Adrenal gland (tissue), 19 donors: ENCODE measurements at places on chromosomes 5 and 9. TPM values are rescaled to one million over a fixed set of nuclear protein-coding genes. Genes with fewer than 3 reads are reported as not detected.

DNA sequence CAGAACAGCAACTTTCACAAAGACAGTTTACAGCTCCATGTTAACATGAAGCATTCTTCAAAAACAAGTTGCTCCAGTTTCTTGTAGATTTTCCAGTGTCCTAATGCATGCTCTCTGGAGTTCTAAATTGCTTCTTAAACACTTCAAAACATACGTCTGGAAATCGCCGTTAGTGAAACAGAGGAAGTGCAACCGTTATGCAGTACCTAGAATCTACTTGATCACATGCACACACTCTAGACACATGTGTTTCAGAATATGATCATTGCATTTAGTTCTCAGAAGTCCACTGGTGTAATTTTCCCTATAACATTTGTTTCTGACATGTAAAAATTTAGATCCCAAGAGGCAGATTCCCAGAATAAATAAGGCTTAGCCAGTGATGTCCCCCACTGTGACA lies 41.1 kb upstream of the RUFY1 start:
- no peak overlapping the region for H3K4me3 ChIP-seq
- no peaks in the 10 kb centered on the region for H3K4me1 ChIP-seq
- no peak overlapping the region for H3K27ac ChIP-seq
- H3K36me3 ChIP-seq: no peaks in the 10 kb centered on the region

The C5 gene
- 2.9 TPM for total RNA-seq

The IL11RA gene
- total RNA-seq: 9.8 TPM

DNA sequence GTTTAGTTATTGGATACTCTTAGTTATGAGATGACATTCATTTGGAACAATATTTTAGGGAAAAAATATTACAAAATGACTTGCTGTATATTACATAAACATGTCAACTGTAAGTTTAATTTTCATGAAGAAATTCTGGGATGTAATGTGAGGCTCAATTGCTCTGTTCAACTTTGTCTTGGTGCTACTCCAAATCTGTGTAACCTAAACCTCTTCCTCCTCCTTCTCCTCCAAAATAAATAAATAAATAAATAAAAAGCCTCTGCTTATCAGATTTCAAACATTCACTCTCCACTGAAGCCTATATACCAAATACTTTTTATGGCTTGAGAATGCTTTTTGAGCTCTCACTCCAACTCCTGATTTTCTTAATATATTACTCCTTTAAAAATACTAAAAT lies 27.7 kb downstream of the ACTBL2 start:
- no peaks in the 10 kb centered on the region for H3K36me3 ChIP-seq
- H3K4me1 ChIP-seq: no peaks in the 10 kb centered on the region
- DNase-seq: no peak
- H3K27me3 ChIP-seq: no peaks in the 10 kb centered on the region

The SLC34A3 gene
- not detected for total RNA-seq

DNA sequence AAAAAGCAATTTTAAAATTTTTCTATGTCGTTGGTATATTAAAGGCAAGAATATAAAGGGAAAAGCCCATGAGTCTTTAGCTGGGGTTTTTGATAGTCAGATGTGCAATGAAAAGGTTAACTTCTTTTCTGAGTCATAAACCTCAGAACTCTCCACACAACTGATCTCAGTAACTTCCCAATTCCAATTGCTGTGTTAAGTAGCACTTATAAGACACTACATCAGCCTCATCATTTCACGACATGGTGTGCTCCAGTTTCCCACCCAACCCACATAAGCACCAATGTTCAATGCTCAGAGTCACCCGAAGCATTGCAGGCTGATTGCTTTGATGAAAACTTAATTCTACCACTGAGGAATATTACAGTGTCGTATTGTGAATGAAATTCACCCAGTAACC lies 155.8 kb downstream of the TSSK1B start:
- no peaks in the 10 kb centered on the region for H3K4me1 ChIP-seq
- no peaks in the 10 kb centered on the region for H3K27me3 ChIP-seq

The PFN3 gene
- not detected for total RNA-seq

- peak within 1 kb of the TSS; percentile 54 for H3K4me3 ChIP-seq
- DNase-seq: peak; percentile 46
- peaks cover 30% of the 10 kb centered on the region for H3K4me1 ChIP-seq
- H3K36me3 ChIP-seq: no peaks in the 10 kb centered on the region
Observed at GRCh38 chr9:137027369-137028262, at the start of gene ABCA2. TSS of gene ABCA2 (minus strand) at chr9:137028237. CDS start at chr9:137028140, 97 bp downstream.

The CAVIN4 gene
- total RNA-seq: 0.72 TPM

The MZB1 gene
- 1.0 TPM for total RNA-seq

GRCh38 chr9:134253606-134254205 lies 72.5 kb upstream of the RXRA start:
- DNase-seq: peak; percentile 61
- no peaks in the 10 kb centered on the region for H3K27me3 ChIP-seq
- H3K36me3 ChIP-seq: no peaks in the 10 kb centered on the region
- no peak overlapping the region for H3K4me3 ChIP-seq
- peaks cover 12% of the 10 kb centered on the region for H3K4me1 ChIP-seq

- H3K4me3 ChIP-seq: no peak overlapping the region
- H3K27me3 ChIP-seq: no peaks in the 10 kb centered on the region
- H3K27ac ChIP-seq: no peak overlapping the region
Observed at GRCh38 chr5:82011761-82012160, 39.9 kb downstream of the ATG10 start.

The KYAT1 gene
- total RNA-seq: 4.5 TPM

The BTNL8 gene
- not detected for total RNA-seq

The CTNNA1 gene
- 425 TPM for total RNA-seq

The ZCCHC10 gene
- total RNA-seq: 8.3 TPM

DNA sequence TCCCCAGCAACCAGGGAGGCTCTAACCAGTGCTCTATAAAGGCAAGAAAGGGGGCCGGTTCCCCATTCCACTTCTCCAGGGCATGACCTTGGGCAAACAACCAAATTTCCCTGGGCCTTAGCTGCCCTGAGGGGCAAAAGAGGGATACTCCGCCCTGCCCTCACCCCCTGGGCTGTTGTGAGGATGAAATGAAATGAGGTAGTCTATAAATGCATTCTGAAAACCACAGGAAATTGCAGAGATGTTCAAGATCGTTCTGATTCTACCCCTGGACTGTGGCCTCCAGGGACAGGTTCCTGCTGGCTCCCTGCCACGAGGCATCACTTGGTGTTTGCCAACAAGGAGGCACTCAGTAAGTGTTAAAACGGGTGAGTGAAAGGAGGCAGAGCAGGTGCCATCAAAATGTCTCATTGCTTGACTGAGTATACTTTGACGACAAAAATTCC lies 5.7 kb downstream of the RAPGEF1 start:
- DNase-seq: peak; percentile 70
- no peak overlapping the region for H3K4me3 ChIP-seq
- H3K27me3 ChIP-seq: no peaks in the 10 kb centered on the region
- H3K27ac ChIP-seq: peak overlapping the region; percentile 80
- H3K4me1 ChIP-seq: peaks cover 35% of the 10 kb centered on the region

The SPINK5 gene
- total RNA-seq: 0.13 TPM

DNA sequence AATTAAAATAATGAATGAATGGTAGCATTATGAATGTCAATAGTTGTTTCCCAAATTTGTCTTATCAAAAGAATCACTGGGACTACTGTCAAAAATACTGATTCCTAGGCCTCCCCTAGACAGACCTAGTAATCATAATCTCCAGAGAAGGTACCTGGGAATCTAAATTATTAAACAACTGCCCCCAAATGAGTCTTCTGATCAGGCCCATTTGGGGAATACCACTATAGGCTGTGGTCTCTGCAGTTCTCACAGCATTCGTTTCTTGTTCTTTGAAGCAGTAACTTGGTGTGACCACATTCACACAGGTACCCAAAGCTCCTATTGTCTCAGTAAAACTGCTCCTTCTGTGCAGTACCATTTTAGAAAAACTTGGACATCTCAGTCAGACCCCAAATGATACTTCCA lies 230.9 kb downstream of the PIK3R1 start:
- H3K36me3 ChIP-seq: no peaks in the 10 kb centered on the region
- no peaks in the 10 kb centered on the region for H3K27me3 ChIP-seq
- DNase-seq: no peak
- H3K4me3 ChIP-seq: no peak overlapping the region

The C9orf50 gene
- total RNA-seq: 0.11 TPM

DNA sequence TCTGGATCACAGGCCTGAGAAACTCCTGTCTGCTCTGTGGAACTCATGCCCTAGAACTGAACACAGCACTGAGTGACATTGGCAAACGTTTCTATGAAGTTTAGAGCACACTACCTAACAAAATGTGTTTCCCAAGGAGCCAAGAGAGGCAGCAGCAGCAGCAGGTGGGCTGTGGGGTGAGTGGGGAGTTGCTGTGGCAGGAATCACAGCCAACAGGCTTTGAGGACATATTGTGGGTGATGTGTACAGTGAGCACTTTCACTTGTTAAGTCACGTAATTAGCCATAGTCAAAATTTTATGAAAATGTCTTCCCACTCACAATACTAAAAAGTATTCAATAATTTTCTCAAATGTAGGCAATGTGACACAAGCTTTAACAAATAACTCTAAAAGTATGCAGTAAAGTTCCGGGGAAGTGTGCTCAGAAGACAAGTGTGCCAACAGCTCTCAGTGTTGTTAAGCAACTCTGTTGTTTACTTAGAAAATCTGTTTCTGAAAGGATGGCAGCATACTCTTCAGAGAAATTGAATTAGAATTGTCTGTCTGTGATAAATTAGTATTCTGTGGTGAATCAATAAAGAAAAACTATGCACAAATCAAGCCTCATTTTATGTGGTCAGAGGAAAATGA lies 482.1 kb downstream of the SEMA5A start:
- H3K36me3 ChIP-seq: no peaks in the 10 kb centered on the region
- no peak for DNase-seq
- no peaks in the 10 kb centered on the region for H3K4me1 ChIP-seq
- no peak overlapping the region for H3K4me3 ChIP-seq

DNA sequence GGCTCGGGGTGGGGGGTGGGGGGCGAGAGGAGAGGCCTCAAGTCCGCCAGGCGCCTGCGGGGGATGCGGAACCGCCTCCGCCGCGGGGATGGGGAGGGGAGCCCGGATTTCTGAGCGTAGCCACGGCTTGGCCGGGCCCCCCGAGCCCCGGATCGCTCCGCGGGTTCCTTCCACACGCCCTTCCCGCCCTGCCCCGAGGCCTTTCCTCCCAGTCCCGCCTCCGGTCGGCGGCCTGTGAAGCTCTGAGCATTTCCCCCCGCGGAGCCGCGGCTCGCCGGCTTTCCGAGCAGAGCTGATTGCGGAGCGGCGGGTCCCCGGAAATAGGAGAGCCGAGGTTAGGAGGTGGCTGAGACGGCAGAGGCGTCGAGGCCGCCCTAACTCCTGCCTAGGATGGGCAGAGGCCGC lies 6.1 kb downstream of the IRX4 start:
- peaks cover 73% of the 10 kb centered on the region for H3K27me3 ChIP-seq
- H3K27ac ChIP-seq: no peak overlapping the region
- DNase-seq: no peak
- H3K36me3 ChIP-seq: no peaks in the 10 kb centered on the region
- H3K4me1 ChIP-seq: peaks cover 8% of the 10 kb centered on the region

DNA sequence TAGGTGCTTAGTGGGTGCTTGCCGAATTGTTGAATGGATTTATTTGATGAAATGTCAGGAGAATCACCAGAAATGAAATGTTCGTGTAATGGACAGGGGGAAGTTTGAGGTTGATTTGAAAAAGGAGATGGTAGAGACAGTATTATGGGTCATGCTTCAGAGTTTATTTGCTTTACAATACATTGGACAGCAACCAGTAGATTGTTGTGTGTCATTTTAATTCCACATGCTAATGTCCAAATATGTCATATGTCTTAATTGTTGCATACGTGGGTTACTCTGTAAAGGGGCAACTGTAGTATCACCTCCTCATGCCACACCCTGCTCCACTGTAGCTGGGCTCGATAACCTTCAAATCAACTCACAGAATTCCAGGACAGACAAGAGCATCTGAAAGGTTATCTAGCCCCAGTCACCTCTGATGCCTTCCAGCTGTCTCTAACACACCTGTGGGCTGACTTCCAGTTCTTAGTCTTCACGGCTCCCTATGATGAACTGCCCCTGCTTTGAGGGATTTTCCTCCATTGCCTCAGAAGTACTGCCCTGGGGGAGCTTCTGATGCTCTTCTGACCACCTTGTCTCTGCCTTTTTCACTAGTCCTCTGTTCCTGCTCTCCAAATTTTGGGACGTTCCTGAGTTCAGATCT lies 1.7 kb downstream of the PDCD1LG2 start:
- no peaks in the 10 kb centered on the region for H3K27me3 ChIP-seq
- H3K4me1 ChIP-seq: peaks cover 8% of the 10 kb centered on the region
- H3K36me3 ChIP-seq: no peaks in the 10 kb centered on the region

- no peaks in the 10 kb centered on the region for H3K27me3 ChIP-seq
- no peak for DNase-seq
- no peak overlapping the region for H3K27ac ChIP-seq
- H3K4me1 ChIP-seq: no peaks in the 10 kb centered on the region
- no peaks in the 10 kb centered on the region for H3K36me3 ChIP-seq
Observed at GRCh38 chr9:105858006-105858690, 163.8 kb downstream of the TMEM38B start.
